ENCODE measurements at places on chromosomes 6 and 20. TPM values are rescaled to one million over a fixed set of nuclear protein-coding genes. Genes with fewer than 3 reads are reported as not detected.

Gene PET117
- total RNA-seq, result 10.7 TPM

- peak; percentile 95 for DNase-seq
- peaks cover 60% of the 10 kb centered on the region for H3K4me1 ChIP-seq
- H3K4me3 ChIP-seq, result no peak overlapping the region
- peak overlapping the region; percentile 96 for H3K27ac ChIP-seq
- no peaks in the 10 kb centered on the region for H3K27me3 ChIP-seq
- peaks cover 20% of the 10 kb centered on the region for H3K36me3 ChIP-seq
Measured at GRCh38 chr6:16322666-16323312, 84.4 kb downstream of the GMPR start.

- no peaks in the 10 kb centered on the region for H3K27me3 ChIP-seq
- no peak overlapping the region for H3K4me3 ChIP-seq
- H3K4me1 ChIP-seq, result no peaks in the 10 kb centered on the region
- H3K36me3 ChIP-seq, result no peaks in the 10 kb centered on the region
- no peak for DNase-seq
- no peak overlapping the region for H3K27ac ChIP-seq
Measured at GRCh38 chr6:145349950-145350510, 385.3 kb downstream of the EPM2A start.

- peaks cover 2% of the 10 kb centered on the region for H3K27me3 ChIP-seq
- no peak for DNase-seq
- H3K27ac ChIP-seq, result no peak overlapping the region
- no peak overlapping the region for H3K4me3 ChIP-seq
- peaks cover 7% of the 10 kb centered on the region for H3K36me3 ChIP-seq
Measured at GRCh38 chr6:166442131-166442685, 59.5 kb upstream of the MPC1 start.

GRCh38 chr6:36683656-36684446, 5.3 kb downstream of the CDKN1A start:
- H3K27me3 ChIP-seq, result peaks cover 9% of the 10 kb centered on the region
- DNase-seq, result no peak
- no peak overlapping the region for H3K4me3 ChIP-seq
- peaks cover 42% of the 10 kb centered on the region for H3K36me3 ChIP-seq
- peaks cover 36% of the 10 kb centered on the region for H3K4me1 ChIP-seq

DNA sequence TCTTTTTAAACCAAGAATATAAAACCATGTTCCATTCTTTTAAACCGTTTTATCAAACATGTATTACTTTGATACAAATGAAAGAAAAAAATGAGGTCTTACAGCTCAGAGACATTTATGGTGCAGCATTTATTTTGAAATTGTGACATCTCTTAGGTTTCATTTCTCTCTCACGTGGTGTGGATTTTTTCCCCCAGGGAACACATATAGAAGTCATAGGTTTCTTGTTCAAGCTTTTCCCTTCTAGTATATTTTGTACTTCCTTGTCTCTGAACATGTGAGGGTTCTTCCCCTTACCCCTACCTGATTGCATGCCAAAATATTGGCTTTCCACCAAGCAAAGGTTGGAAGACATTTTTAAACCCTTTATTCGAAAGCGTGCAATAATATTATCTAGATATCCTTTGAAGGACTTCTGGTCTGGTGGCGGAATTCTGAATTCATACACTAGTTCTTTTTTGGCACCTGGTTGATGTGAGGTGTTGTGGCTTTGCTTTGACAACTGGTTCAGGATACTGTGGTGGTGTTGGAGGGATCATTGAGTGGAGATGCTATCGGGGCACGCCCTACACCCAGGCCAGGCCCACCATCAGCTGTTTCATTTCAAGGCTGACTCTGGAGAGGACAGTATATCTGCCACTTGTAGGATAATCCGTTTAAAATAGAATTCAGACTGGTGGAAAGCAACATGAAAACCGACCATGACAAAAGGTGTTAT, 5.6 kb upstream of the FAM50B start:
- peaks cover 26% of the 10 kb centered on the region for H3K4me1 ChIP-seq
- no peak overlapping the region for H3K27ac ChIP-seq
- peak; percentile 32 for DNase-seq

DNA sequence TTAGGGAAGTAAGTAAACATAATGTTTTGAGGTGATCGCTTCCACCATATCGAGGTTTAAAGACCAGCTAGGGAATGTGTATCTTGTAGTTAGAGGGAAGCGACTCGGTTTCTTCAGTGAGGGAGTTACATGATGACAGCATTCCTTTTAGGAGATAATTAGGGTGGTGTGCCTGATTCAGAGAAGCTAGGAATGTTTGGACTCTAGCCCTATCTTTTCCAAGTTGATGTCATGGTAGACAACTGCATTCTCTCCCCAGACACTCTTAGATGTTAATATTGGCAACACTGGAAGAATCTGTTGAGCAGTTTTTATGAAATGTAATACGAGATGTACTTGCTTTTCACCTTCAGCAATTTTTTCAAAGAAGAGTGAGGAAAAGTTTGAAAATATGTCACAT, 12.9 kb upstream of the HIVEP1 start:
- H3K4me3 ChIP-seq, result no peak overlapping the region
- H3K27me3 ChIP-seq, result no peaks in the 10 kb centered on the region
- H3K4me1 ChIP-seq, result peaks cover 6% of the 10 kb centered on the region
- H3K27ac ChIP-seq, result peak overlapping the region; percentile 69

Gene SOX18
- total RNA-seq, result 2.2 TPM

Gene PKIG
- 48.2 TPM for total RNA-seq

Gene RNF39
- total RNA-seq, result not detected

Data from muscle of leg (tissue), 16 donors.